ENCODE measurements at places on chromosomes 3 and 15.

DNA sequence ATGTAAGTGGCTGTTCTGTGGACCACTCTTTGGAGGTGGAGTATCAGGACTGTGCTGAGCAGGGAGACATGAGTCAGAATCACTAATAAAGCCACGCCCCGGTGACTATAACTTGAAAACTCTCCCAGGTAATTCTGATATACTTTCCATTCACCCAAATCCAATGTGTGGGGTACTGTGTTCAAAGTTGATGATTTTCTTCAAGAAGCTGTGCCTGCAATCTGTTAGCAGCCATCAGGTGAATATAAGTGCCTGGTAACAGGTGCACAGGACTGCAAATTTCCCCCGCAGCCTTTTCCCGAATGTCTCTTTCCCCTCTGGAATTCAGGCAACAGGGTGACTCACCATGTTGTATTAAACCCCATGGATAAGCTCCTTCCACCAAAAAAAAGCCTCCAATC, 17.0 kb downstream of the MAGI1 start:
- no peak for DNase-seq

GRCh38 chr3:76028774-76029173, 243.4 kb upstream of the ZNF717 start:
- DNase-seq, result no peak

- DNase-seq, result no peak
These were observed 20.0 kb upstream of the CHD2 start for GRCh38 chr15:92879949-92880725.

DNA sequence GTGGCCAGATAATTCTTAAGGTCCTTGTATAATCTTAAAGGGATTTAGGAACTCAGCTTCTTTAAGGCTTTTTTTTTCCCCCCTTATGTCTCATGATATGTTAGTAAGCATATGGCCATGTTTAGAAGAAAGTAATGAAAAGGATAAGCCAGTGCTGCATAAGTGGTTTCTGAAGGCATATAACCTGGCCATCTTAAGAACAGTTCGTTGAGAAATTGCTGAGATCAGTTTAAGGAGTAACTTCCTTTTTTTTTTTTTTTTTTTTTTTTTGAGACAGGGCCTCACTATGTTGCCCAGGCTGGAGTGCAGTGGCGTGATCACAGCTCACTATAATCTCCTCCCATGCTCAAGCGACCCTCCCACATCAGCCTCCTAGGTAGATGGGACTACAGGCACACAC, 51.7 kb downstream of the UBE2E2 start:
- no peak for DNase-seq

GRCh38 chr15:60683156-60683555, 204.2 kb upstream of the ICE2 start:
- DNase-seq, result no peak

DNA sequence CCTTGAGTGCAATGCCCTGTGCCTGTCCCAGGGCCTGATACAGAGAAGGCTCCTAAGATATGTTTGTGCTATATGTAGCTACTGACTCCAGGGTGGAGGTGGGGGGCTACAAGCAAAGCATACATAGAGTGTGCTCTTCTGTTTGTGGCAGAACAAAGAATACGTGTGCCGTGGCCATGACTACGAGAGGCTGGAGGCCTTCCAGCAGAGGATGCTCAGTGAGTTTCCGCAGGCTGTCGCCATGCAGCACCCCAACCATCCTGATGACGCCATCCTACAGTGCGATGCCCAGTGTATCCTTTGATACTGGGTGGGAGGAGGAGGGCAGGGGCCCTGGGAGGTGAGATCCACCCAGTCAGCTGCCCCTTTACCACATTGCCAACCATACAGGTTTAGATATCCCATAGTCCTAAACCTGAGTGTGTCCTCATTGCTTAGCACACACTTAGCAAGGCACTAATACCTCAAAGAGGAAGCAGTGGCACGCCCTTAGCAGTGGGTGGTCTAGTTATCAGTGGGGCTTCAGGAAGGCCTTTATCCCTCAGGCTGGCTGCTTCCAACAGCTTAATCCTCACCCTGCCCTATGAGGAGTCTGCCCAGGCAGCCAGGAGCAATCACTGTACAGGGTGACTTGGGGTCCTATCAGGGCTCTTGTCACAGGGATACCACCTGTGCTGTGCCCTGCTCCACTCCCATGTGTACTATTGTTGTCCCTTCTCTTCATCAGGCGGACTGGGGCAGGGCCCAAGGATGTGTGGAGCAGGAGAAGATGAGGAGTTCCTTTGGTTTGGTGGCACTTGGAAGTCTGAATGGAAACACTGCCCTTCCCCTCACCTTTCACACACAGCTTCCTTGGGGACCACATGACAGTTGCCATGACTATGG, 30.1 kb upstream of the MANF start:
- DNase-seq, result no peak

DNA sequence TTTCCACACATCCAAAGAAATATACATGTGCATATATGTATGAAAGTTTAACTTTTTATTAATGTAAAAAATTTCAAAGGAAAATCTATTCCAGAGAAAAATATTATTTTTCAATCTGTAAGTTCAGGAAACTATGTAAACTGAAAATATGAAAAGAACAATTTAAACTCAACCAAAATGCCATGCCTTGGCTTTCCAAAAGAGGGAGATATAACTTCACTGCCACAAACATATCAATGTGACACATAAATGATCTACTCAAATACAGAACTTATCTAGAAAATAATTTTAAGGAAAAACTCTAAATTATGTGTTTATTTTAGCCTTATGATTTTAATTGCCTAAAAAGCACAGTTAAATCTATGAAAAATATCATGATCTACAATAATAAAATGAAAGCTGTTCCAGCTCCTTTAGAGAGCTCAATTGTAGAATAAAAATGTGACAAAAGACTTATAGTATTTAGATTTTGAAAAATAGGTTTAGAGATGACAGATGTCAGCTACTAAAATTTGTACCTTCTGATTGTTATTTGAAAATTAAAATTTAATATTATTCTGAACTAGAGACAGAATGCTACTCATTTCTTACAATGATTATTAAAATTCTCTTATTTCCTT, 94.8 kb downstream of the GBE1 start:
- DNase-seq, result no peak

- no peak for DNase-seq
These were observed 91.1 kb downstream of the ASB7 start for GRCh38 chr15:100693451-100693850.

GRCh38 chr3:122271246-122271898, 53.7 kb upstream of the CSTA start:
- DNase-seq, result no peak

- no peak for DNase-seq
These were observed 80.2 kb downstream of the FMN1 start for GRCh38 chr15:33114374-33114717.

- DNase-seq, result no peak
These were observed 24.9 kb downstream of the AP4E1 start for GRCh38 chr15:50933341-50933740.

- DNase-seq, result no peak
These were observed 37.7 kb downstream of the MCCC1 start for GRCh38 chr3:183061391-183062172.

DNA sequence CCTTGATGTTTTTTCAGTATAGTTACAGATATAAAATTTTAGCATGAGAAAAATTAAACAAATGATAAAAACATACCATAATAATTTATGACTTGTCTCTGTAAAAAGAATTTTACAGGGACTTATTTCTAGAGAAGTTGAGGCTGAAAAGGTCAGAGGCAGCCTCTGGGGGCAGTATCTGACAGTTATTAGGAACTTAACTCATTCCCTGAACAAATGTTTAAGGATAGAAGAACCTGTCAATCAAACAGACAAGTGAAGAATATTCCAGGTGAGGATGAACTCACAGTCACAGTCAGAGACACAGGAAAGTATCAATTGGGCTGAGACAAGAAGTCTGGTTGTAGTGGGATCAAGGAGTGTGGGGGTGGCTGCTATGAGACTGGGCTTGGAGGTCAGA, 7.3 kb downstream of the MYLK start:
- no peak for DNase-seq

DNA sequence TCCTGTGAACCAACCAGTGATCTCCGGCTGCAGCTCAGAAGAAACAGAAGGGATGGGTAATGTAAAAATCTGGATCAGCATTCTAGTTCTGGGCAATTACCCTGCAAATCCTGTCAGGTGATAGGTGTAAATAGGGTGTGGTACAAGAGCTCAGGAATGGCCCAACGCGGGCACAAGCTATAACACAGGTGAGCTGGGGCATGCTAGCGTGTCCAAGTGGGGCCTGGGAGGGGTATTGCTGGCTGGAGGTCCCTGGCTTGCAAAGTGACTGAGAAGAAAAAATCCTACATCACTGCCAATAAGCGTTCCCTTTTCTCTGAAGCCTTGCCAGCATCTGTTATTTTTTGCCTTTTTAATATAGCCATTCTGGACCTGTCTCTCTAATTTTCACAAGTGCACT, 9.7 kb upstream of the CHST2 start:
- DNase-seq, result no peak

DNA sequence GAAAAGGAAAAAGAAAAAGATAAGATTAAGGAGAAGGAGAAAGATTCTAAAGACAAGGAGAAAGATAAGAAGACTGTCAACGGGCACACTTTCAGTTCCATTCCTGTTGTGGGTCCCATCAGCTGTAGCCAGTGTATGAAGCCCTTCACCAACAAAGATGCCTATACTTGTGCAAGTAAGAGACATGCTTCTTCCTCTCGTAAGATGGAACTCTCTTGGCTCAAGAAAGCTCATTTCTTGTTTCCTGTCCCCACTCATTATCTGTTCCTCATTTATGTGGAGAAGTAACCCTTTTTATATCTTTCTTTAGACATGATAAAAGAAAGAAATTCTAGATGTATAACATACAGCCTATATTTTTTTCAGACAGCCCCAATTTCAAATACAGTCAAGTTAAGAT, 101.4 kb downstream of the KLHL25 start:
- DNase-seq, result no peak

DNA sequence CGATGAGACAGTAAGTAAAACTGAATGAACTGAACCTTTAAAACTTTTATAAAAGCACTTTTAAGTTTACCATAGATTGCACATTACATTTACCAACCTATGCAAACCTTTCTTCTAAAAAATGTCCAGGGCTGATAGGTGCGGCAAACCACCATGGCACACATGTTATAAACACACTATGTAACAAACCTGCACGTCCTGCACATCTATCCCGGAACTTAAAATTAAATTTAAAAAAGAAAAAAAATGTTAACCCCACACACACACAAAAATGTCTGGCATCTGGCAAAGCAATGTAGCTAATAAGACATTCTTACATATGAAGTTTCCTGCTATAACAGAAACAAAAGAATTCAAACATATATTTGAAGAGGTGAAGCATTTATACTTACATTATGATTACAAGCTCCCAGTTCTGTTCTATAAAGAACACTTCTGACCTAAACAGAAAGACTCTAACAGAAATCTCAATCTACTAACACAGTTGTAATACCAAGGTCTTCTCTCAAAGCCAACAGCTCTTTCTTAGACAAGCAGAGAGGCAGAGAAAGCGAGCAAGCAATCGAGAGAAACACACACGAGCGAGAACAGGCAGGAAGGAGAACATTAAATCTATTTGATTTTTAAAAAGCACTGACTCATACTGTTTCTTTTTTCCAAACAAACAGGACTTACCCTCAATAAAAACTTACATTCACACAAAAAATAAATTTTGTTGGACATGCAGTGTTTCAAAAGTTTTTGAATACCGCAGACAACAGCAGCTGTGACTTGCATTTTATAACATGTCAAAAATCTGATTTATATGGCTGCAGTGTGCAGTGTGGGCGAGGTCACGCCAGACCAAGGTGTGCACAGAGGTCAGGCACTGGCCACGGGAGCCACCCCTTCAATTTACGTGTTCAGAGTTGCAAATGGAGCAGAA, at the start of gene NRG4:
NRG4 (minus strand) TSS at position 798 of the 925 bp plus-strand sequence. CDS start 1,194 bp downstream, outside the sequence.
- no peak for DNase-seq

DNA sequence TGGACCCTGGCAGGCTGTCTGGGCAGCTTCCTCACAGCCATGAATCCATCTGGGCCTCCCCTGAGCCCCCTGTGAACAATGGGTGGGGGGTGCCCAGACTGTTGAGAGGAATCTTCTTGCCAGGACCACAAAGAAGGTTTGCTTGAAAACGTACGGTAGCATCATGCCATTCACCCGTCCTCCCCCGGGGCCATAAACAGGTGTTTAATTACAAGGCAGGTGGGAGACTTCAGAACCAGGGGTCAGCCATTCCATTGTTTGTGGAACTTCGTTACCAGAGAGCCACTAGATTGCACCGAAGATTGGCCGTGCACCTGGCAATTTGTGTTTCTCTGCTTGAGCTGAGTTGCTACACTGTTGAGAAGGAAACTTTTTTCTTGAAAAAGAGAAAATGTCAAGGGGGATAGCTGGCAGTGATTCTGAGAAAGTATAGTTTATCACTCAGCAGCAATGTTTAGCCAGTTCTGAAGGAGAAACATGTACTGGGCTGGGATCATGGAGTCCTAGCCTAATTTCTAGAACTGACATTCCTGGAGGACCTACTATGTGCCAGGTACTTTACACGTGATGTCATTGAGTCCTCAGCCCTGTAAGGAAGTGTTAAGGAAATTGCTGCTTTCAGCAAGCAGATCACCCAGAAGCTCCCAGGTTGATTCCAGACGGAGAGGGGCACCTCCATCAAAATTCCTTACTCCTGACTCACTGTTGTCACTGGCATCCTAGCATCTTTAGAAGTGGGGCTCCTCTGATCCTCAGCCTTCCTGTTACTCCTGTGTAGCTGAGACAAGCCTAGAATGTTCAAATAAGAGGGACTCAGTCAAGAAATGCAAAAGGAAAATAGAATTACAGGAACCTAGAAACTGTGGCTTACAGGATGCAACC, 103.8 kb upstream of the UBE2E1 start:
- DNase-seq, result no peak

DNA sequence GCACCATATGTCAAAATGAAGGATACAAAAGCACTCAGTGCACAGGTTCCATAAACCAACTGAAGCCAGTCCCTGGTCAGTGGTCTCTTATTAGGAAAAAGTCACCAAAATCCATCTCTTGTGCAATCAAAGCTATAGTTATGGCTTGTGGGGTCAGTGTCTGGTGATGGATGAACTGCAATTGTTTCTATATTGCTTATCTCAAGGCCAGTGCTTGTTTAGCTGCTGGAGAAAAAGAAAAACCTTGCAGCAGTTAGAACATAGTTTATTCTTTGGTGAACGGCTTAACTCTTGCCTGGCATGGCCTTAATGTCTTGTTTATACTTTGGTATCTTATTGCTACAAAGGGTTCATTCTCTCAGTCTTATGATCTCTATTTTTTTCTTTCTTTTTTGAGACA, 2.9 kb upstream of the UQCRC1 start:
- DNase-seq, result no peak

Data from activated CD4-positive, alpha-beta T cell treated with anti-CD3 and anti-CD28 coated beads for 1 hour (primary cell).